ENCODE measurements at places on chromosomes 7 and 10.

- no peak for DNase-seq
Observed at GRCh38 chr7:155361346-155361680, 63.6 kb downstream of the INSIG1 start.

DNA sequence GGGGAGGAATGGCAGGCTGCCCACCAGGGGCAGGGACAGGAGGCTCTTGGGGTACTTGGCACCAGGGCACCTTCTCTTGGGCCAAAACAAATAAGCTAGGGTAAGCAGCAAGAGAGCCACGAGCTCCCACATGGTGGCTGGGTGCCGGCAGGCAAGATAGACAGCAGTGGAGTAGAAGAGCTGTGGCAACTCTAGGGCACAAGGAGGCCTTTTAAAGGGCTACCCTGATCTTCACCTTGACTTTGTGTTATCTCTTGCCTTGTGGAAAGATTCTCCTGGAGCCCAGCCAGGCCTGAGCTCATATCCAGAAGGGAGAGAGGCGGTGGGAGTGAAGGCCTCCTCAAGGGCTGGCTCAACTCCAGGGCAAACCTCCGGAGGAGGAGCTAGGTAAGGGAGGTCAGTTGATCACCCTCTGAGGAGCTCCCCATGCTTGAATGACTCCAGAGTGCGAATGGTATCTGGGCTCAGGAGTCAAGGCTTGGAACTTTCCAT lies at the start of gene CYP17A1:
TSS of gene CYP17A1 (minus strand) at position 184 of the 492 bp plus-strand sequence. CDS start at position 132, 52 bp downstream.
- no peak for DNase-seq

GRCh38 chr10:105597312-105597711 lies 956.2 kb downstream of the SORCS3 start:
- no peak for DNase-seq

DNA sequence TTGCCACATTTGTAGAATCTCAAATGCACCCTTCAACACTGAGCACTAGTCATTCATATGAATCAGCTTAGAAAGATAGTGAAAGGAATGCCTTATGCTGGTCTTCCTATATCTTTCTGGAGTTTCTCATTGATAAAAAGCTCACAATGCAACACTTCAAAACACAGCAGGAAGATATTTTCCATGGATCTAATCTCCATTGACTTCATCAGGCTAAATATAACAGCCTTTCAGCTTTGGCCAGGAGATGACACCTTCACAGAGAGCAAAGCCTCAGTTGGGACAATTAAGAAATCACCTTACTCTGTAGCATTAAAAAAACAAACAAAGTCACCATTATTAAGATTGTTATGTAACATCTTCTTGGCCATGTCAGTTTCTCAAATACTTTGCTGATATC lies 6.7 kb downstream of the NRP1 start:
- no peak for DNase-seq

DNA sequence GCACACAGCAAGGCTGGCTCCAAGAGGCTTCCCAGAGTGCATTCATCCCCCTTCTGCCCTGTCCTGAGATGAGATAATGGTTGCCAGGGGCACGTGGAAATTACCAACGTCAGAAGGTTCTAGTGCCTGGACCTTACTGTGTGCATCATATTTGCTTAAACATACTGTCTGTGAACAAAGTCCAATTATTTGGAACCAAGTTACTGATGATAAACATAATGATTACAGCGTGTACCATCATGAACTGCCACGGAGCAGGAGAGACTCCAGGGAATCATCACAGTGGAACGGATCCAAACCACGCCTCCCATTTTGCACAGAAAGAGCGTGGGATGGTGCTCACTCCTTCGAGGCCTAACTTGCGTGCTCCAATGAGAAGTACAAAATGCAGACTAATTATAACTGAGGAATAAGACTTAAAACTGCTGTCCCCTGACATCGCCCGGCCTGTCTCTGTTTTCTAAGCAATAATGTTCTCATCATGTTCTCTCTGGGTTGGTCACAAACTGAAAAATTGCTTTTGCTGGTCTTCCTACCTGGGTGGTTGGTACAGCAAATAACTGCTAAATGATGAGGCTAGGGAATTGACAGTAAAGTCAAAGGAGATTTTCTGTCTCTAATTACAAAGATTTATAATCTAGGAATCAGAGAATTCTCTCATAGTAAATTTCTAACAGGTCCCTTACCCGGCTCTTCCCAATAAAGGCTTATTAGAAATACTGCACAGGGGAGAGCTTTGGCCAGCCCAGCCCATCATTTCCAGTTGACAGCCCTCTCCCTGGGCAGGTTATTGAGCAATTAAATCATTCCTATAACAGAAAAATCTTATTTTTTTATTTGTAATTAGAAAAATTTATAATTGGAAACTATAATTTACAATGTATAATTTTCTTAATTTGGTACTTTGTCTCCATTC lies 182.2 kb downstream of the CAMK1D start:
- no peak for DNase-seq

DNA sequence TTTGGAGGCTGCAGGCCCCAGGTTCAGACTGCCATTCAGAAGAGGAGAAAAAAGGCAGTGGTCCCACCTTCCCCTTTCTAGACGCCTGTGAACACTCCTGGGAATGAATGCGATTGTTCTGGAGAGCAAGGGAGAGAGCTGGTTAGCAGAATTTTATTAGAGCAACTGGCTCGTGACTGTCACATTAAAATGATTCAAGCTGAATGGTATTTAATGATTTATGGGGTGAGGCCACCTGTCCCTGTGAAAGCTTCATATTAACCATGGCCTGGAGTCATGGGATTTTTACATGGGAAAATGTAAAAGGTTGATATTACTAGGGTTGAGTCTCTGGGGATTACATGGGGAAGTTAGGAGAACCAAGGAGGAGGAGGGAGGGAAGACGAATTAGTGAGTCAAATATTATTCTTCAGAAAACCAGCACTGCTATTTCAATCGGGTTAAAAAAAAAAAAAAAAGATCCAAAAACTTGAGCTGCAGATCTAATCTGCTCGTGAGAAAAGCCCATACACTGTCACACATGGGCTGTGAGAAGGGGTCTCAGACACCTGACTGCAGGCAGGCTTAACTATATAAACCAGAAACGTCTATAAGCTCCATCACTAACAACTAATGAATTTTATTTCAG lies 8.3 kb downstream of the CXCL12 start:
- no peak for DNase-seq

DNA sequence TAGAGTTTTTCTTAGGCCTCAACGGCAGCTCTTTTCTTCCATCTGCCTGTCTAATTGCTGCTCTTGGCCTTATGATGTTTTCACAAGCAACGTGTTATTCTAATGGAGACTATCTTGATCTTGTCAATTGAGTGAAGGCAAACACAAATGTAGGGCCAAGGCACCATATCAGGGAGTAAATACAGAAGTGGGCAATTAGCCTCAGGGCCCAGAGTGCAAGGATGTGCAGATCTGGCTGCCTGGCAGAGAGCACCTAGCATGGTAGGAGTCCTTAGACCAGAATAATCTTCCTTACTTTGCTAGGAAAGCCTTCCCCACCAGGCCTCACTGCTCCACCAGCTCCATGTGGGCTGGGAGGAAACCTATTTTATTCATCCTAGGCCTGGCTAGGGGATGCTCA lies 590.9 kb downstream of the LRMDA start:
- no peak for DNase-seq

- no peak for DNase-seq
Observed at GRCh38 chr10:75009426-75009825, 102.0 kb upstream of the SAMD8 start.

GRCh38 chr10:71622154-71622526 lies 97.4 kb downstream of the C10orf105 start:
- DNase-seq, result peak; percentile 41

Data from LoVo (cell line).